ENCODE measurements at places on chromosomes 12 and 14. TPM values are rescaled to one million over a fixed set of nuclear protein-coding genes. Genes with fewer than 3 reads are reported as not detected.

The CAPS2 gene
- 7.1 TPM for total RNA-seq

DNA sequence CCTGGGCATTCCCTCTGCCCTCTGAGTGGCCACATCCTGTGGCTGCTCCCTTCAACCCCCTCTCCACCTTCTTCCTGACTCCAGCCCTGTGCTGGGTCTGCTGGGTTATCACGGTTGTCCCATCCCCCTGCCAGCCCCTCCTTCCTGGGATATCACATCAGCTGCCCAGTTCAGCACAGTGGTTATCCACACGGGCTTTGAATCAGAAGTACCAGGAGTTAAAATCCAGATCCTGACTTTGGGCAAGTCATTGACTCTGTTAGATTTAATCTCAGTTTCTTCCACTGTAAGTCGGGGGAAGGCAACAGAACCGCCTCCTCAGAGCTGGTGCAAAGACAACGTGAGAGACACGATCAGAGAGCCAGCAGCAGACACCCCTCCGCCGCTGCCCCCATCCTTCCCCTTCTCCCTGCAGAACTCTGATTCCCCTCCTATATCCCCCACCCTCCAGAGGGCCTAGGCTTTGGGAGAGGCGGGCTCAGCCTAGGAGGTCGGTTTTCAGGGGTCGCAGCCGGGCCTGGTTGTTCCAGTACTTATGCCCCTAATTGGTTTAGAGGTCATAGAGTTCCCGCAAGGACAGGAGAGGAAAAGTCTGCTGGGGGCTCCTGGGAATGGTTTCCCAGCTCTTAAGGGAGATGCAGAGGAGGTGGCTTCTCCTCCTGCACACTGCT is 42.5 kb downstream of the PRIMA1 start:
- no peak for DNase-seq

- peak; percentile 13 for DNase-seq
Observed at GRCh38 chr14:55198749-55199148, 7.4 kb upstream of the DLGAP5 start.

DNA sequence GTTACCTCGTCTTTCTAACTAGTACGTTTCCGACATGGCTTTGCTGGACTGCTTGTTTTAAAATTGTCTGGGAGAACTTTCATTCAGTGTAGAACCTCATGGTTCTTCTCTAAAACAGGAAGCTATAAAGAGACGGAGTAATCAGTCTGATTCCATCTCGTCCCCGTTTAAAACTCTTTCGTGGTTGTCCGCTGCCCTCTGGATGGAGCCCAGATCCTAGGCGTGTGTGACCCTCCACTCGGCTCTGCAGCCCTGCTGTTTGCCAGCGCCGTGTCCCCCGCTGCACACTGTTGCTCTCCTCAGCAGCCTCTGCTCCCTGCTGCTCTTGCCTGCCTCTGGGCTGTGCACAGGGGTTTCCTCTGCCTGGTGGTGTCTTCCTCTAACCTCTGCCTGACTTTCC is 50.2 kb downstream of the SLC8B1 start:
- DNase-seq = no peak

- no peak for DNase-seq
Observed at GRCh38 chr14:23130871-23131270, 11.8 kb upstream of the CEBPE start.
